ENCODE measurements at places on chromosomes 11 and 22. TPM values are rescaled to one million over a fixed set of nuclear protein-coding genes. Genes with fewer than 3 reads are reported as not detected.

Gene CCDC73
- total RNA-seq = 0.23 TPM

Gene PATE4
- not detected for total RNA-seq

Gene P2RX3
- not detected for total RNA-seq

Gene TMEM191C
- 2.1 TPM for total RNA-seq

Gene KDM4E
- total RNA-seq = not detected

Gene SH3BP1
- total RNA-seq = 8.2 TPM

Gene PLAAT2
- total RNA-seq = not detected

Gene PPP2R1B
- total RNA-seq = 25.1 TPM

Gene FGF3
- total RNA-seq = not detected

All from ovary (tissue), 10 donors.